ENCODE measurements at places on chromosomes 5 and 9. TPM values are rescaled to one million over a fixed set of nuclear protein-coding genes. Genes with fewer than 3 reads are reported as not detected.
A peak's percentile ranks its signal among the peaks of the same experiment; 100 is the strongest.

GRCh38 chr5:72598401-72599064 is 91.3 kb upstream of the ZNF366 start:
- no peak overlapping the region for H3K4me3 ChIP-seq
- H3K4me1 ChIP-seq: peaks cover 2% of the 10 kb centered on the region
- no peaks in the 10 kb centered on the region for H3K36me3 ChIP-seq

- no peaks in the 10 kb centered on the region for H3K36me3 ChIP-seq
- H3K4me3 ChIP-seq: no peak overlapping the region
- DNase-seq: no peak
- H3K27ac ChIP-seq: no peak overlapping the region
- peaks cover 7% of the 10 kb centered on the region for H3K4me1 ChIP-seq
- no peaks in the 10 kb centered on the region for H3K27me3 ChIP-seq
These were observed 36.1 kb upstream of the NDFIP1 start for GRCh38 chr5:142072488-142072887.

GRCh38 chr9:106892632-106893031 is 29.7 kb downstream of the ZNF462 start:
- no peak overlapping the region for H3K4me3 ChIP-seq
- no peak overlapping the region for H3K27ac ChIP-seq
- no peaks in the 10 kb centered on the region for H3K36me3 ChIP-seq
- DNase-seq: no peak
- H3K27me3 ChIP-seq: no peaks in the 10 kb centered on the region

GRCh38 chr9:18463991-18464390 is 10.0 kb upstream of the ADAMTSL1 start:
- H3K4me1 ChIP-seq: no peaks in the 10 kb centered on the region
- H3K27ac ChIP-seq: no peak overlapping the region
- no peaks in the 10 kb centered on the region for H3K27me3 ChIP-seq

- peak overlapping the region; percentile 43 for H3K27ac ChIP-seq
- H3K4me3 ChIP-seq: no peak overlapping the region
- peaks cover 22% of the 10 kb centered on the region for H3K4me1 ChIP-seq
- DNase-seq: no peak
- no peaks in the 10 kb centered on the region for H3K27me3 ChIP-seq
- peaks cover 24% of the 10 kb centered on the region for H3K36me3 ChIP-seq
These were observed 93.0 kb upstream of the NIPAL4 start for GRCh38 chr5:157366741-157367674.

GRCh38 chr9:128115187-128116103 is 12.1 kb downstream of the PTGES2 start:
- no peak for DNase-seq
- H3K27ac ChIP-seq: peak overlapping the region; percentile 59
- peaks cover 8% of the 10 kb centered on the region for H3K4me1 ChIP-seq
- no peak overlapping the region for H3K4me3 ChIP-seq

The C1QTNF3 gene
- 4.3 TPM for total RNA-seq
